ENCODE measurements at places on chromosomes 16 and 17. TPM values are rescaled to one million over a fixed set of nuclear protein-coding genes. Genes with fewer than 3 reads are reported as not detected.

MYH8 gene
- not detected for total RNA-seq

SLC35G6 gene
- not detected for total RNA-seq

FOXL1 gene
- 10.2 TPM for total RNA-seq

ALDOA gene
- 754 TPM for total RNA-seq

FBXL16 gene
- 0.18 TPM for total RNA-seq

MYH1 gene
- total RNA-seq, result not detected

TERB1 gene
- under 0.01 TPM for total RNA-seq

TPPP3 gene
- total RNA-seq, result 0.28 TPM

EFCAB5 gene
- 0.28 TPM for total RNA-seq

PTX4 gene
- total RNA-seq, result not detected

CYB5D1 gene
- 8.4 TPM for total RNA-seq

MYO15A gene
- not detected for total RNA-seq

TNFRSF13B gene
- total RNA-seq, result not detected

CPSF4L gene
- not detected for total RNA-seq

TAC4 gene
- total RNA-seq, result not detected

SLFN12L gene
- total RNA-seq, result not detected

SLC38A8 gene
- not detected for total RNA-seq

CDH8 gene
- not detected for total RNA-seq

MT1E gene
- 131 TPM for total RNA-seq

CDRT15 gene
- not detected for total RNA-seq

NECAB2 gene
- total RNA-seq, result 0.18 TPM

NR1D1 gene
- total RNA-seq, result 0.54 TPM

ABCA5 gene
- total RNA-seq, result 11.0 TPM

RBBP6 gene
- 12.4 TPM for total RNA-seq

CDH13 gene
- 27.0 TPM for total RNA-seq

CDRT15L2 gene
- not detected for total RNA-seq

ARHGAP23 gene
- 56.2 TPM for total RNA-seq

NDRG4 gene
- total RNA-seq, result 11.0 TPM

RECQL5 gene
- 20.2 TPM for total RNA-seq

CES1 gene
- not detected for total RNA-seq

KRT28 gene
- total RNA-seq, result not detected

KCNH4 gene
- total RNA-seq, result under 0.01 TPM

PLEKHM1 gene
- total RNA-seq, result 16.2 TPM

MILR1 gene
- total RNA-seq, result 2.7 TPM

GDPD3 gene
- 0.81 TPM for total RNA-seq

CCDC92B gene
- not detected for total RNA-seq

CDK5R1 gene
- total RNA-seq, result 1.0 TPM

CD79B gene
- total RNA-seq, result 1.1 TPM

RSAD1 gene
- 17.4 TPM for total RNA-seq

BBS2 gene
- 43.9 TPM for total RNA-seq
